ENCODE measurements at places on chromosomes 16 and 17. TPM values are rescaled to one million over a fixed set of nuclear protein-coding genes. Genes with fewer than 3 reads are reported as not detected.

GRCh38 chr16:2063861-2064260 lies 16.1 kb downstream of the TSC2 start:
- H3K27me3 ChIP-seq = no peaks in the 10 kb centered on the region
- no peak overlapping the region for H3K4me3 ChIP-seq
- peaks cover 6% of the 10 kb centered on the region for H3K36me3 ChIP-seq
- H3K4me1 ChIP-seq = no peaks in the 10 kb centered on the region
- H3K27ac ChIP-seq = no peak overlapping the region
- DNase-seq = no peak

DNA sequence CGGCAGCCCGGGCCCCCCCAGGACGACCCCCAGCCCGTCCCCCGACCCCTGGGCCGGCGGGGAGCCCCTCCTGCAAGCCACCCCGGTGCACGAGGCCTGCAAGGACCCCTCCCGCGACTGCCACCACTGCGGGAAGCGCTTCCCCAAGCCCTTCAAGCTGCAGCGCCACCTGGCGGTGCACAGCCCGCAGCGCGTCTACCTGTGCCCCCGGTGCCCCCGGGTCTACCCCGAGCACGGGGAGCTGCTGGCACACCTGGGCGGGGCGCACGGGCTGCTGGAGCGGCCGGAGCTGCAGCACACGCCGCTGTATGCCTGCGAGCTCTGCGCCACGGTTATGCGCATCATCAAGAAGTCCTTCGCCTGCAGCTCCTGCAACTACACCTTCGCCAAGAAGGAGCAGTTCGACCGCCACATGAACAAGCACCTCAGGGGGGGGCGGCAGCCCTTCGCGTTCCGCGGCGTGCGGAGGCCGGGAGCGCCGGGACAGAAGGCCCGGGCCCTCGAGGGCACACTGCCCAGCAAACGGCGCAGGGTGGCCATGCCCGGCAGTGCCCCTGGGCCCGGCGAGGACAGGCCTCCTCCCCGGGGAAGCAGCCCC lies 15.6 kb upstream of the ZFPM1 start:
- H3K27me3 ChIP-seq = no peaks in the 10 kb centered on the region
- no peak overlapping the region for H3K4me3 ChIP-seq
- no peak overlapping the region for H3K27ac ChIP-seq
- peak; percentile 69 for DNase-seq
- no peaks in the 10 kb centered on the region for H3K4me1 ChIP-seq

DNA sequence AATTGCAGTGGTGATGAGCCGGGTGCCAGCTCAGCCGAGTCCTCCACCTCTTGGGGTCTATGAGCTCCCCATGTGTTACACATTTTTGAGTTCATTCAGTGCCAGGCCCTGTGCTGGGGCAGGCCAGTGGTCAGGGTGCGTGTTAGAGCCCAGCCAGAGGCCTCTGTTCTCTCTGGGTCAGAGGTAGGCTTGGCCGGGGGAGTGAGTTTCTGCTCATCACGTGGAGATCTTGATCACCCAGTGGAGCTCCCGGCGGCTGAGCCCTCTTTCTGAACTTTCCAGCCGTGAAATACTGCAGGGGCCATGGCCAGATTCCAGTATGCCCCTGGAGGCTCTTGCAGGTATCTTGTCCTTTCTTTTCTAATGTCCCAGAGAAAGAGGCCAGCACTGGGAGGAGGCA lies 93.0 kb downstream of the RAP1GAP2 start:
- no peaks in the 10 kb centered on the region for H3K4me1 ChIP-seq
- no peaks in the 10 kb centered on the region for H3K36me3 ChIP-seq
- peaks cover 4% of the 10 kb centered on the region for H3K27me3 ChIP-seq
- H3K27ac ChIP-seq = no peak overlapping the region

DNA sequence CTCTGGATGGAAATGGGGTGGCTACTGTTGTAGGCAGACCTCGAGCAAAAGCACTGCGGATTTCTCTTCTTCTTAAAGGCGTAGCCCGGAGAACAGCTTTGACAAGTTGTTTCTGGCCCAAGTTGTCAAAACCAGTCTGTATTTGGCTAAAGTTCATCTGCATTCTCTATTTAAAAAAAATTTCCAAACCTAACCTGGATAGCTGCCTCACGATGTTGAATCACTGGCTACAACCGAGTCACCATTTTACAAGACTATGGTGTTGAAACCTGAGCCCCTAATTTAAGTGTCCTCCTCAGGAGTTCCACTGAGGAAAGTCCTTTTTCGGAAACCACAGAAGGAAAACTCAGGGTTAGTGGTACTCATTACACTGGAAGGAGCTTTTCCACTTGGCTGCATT lies 1.5 kb downstream of the SLC16A6 start:
- H3K4me1 ChIP-seq = peaks cover 26% of the 10 kb centered on the region
- DNase-seq = no peak
- no peak overlapping the region for H3K27ac ChIP-seq

Gene MGAT5B
- total RNA-seq = 14.3 TPM

GRCh38 chr16:81633680-81634379 lies 145.3 kb upstream of the PLCG2 start:
- no peaks in the 10 kb centered on the region for H3K36me3 ChIP-seq
- DNase-seq = no peak
- no peaks in the 10 kb centered on the region for H3K27me3 ChIP-seq
- H3K4me3 ChIP-seq = peak overlapping the region; percentile 52
- H3K27ac ChIP-seq = peak overlapping the region; percentile 37

Gene KRTAP9-8
- not detected for total RNA-seq

- H3K27me3 ChIP-seq = no peaks in the 10 kb centered on the region
- no peak overlapping the region for H3K4me3 ChIP-seq
- H3K27ac ChIP-seq = no peak overlapping the region
- H3K36me3 ChIP-seq = peaks cover 3% of the 10 kb centered on the region
- no peaks in the 10 kb centered on the region for H3K4me1 ChIP-seq
Measured at GRCh38 chr17:80953471-80954315, 37.9 kb upstream of the CHMP6 start.

- peaks cover 51% of the 10 kb centered on the region for H3K27me3 ChIP-seq
- H3K36me3 ChIP-seq = no peaks in the 10 kb centered on the region
- H3K4me3 ChIP-seq = no peak overlapping the region
- no peak for DNase-seq
- H3K4me1 ChIP-seq = no peaks in the 10 kb centered on the region
- no peak overlapping the region for H3K27ac ChIP-seq
Measured at GRCh38 chr16:22932032-22932771, 118.2 kb downstream of the HS3ST2 start.

Gene CES5A
- not detected for total RNA-seq

Gene ARHGDIG
- 2.0 TPM for total RNA-seq

DNA sequence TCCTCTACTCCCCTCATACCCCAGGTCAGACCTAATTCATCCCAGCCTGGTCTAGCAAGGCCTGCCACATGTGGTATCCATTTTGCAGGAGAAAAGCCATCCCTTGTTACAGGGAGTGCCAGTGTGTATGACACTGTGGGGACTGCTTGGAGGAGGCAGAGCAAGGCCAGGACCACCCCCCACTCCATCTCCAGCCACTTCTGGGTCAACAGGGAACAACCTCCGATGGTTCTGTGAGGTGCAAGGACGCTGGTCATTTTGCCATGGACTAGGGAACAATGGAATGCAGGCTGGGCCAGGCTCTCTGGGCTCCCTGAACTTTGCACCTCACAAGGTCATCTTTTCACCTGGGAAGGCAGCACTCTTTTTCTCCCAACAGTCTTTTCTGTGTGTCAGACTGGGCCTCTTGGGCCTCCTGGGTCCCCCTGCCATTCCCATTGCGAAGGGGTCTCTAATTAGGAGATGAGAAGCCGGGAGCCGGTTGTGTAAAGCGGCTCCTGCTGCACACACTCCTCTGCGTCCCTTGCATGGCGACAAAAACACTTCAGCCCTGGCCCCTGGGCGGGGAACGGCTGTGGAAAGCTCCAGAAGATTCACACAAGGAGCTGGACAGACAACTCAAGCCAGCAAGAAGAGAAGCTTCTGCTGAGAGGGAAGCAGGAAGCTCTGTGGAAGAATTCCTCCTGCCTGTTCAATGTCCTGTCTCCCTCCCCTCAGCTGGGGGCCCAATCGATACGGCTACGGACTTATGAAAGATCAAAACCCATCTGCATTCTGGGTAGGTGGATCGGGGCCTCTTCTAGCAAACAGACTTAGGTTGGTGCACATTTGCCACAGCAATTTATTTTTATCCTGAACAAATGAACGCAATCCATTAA lies 38.5 kb upstream of the MTSS2 start:
- peaks cover 25% of the 10 kb centered on the region for H3K4me1 ChIP-seq
- H3K4me3 ChIP-seq = no peak overlapping the region
- H3K36me3 ChIP-seq = peaks cover 20% of the 10 kb centered on the region
- H3K27me3 ChIP-seq = no peaks in the 10 kb centered on the region
- DNase-seq = no peak

Gene PLEKHM1
- total RNA-seq = 19.5 TPM

Measured in neural crest cell (in vitro differentiated cells).